Lower lobe of right lung (tissue), 2 donors: ENCODE measurements at places on chromosomes 6 and 20. TPM values are rescaled to one million over a fixed set of nuclear protein-coding genes. Genes with fewer than 3 reads are reported as not detected.

GRCh38 chr6:132551214-132551613 is 1.3 kb upstream of the TAAR8 start:
- DNase-seq, result no peak
- H3K36me3 ChIP-seq, result no peaks in the 10 kb centered on the region
- no peak overlapping the region for H3K27ac ChIP-seq
- H3K4me1 ChIP-seq, result no peaks in the 10 kb centered on the region

DNA sequence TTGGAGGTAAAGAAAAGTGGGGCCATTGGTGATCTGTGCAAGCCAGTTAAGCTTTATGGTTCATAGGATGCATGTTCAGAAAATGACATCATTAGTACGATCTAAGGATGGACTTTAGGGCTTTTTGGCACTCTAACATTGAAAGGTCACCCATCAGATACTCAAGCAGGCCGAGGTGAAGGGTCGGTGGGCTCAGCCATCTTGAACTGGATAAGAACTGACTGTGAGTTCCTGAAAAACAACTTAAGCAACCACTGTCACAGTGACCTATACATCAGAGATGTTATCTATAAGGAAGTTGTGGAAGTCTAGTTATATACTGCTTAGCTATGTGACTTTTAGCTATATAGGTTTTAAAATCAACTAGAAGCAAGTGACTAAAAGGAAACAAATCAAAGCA is 13.0 kb upstream of the ITCH start:
- H3K4me3 ChIP-seq, result no peak overlapping the region
- no peak overlapping the region for H3K27ac ChIP-seq

Gene TFAP2B
- not detected for total RNA-seq

GRCh38 chr20:36604952-36605398 is 604 bp upstream of the RAB5IF start:
- H3K4me1 ChIP-seq, result peaks cover 24% of the 10 kb centered on the region
- H3K27ac ChIP-seq, result peak overlapping the region; percentile 90
- no peaks in the 10 kb centered on the region for H3K27me3 ChIP-seq
- H3K36me3 ChIP-seq, result peaks cover 24% of the 10 kb centered on the region

DNA sequence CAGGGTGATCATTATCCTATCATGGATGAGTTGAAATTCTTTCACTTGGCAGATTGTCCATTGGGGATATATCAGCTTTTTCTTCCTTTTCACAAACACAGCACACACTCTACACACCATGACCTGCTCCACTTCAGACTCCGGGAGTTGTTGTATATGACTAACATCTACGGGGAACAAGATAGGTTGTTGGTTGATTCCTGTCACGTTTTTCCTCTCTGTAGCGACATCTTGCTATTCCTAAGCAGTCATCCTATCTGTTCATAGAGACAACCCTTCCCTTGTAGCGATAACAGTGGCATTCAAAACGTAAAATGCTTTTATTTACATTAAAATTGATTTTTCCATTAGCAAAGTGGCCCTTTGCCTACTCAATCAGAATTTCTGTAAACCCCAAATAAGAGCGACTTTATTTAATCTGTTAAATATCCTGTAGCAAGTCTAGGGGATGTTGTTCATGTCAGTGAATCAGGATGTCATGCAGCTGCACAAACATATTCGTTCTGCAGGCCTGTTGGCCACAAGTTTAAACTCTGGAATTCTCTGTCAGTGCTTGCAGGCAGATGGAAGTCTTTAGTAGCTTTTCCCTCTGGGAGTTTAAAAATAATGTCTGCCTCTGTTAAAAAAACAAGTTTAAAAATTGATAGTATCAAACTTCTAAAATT is 23.1 kb downstream of the PHACTR2 start:
- H3K36me3 ChIP-seq, result no peaks in the 10 kb centered on the region
- no peaks in the 10 kb centered on the region for H3K27me3 ChIP-seq
- H3K27ac ChIP-seq, result peak overlapping the region; percentile 28
- H3K4me1 ChIP-seq, result peaks cover 59% of the 10 kb centered on the region

DNA sequence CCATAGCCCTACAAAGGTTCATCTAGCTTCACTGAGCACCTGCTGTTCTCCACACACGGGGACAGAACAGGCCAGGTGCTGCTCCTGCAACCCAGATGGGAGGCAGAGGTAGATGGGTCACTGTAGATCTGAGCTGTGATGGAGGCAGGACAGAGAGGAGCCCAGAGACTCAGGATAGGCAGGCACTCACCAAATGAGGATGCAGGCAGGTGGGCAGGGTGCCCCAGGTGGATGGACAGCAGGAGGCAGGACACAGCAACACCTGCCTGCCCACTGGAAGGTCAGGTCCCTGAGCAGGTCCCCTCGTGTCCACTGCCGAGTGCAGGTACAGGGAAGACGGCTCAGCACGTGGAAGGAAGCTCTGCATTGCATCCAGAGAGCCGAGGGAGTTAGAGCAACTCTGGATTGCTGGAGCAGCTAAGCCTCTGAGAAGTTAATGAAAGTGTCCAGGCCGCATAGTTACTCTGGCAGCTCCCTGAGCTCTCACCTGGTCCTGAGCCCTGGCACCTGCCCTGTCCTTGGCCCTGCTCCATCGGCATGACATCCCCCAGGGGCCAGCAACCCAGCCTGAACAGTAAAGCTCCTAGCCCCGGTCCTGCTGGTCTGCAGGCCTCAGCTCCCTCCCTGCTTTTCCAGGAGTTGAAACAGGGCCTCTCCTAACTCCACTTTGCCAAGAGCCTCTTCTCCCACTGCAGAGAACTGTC is 4.9 kb upstream of the YTHDF1 start:
- no peak overlapping the region for H3K4me3 ChIP-seq
- peaks cover 25% of the 10 kb centered on the region for H3K27me3 ChIP-seq
- no peaks in the 10 kb centered on the region for H3K36me3 ChIP-seq
